ENCODE measurements at places on chromosomes 3 and 15.

- no peak for DNase-seq
These were observed 422.0 kb upstream of the ZNF385D start for GRCh38 chr3:22172964-22173363.

GRCh38 chr3:146416366-146416765 lies 53.0 kb downstream of the PLSCR2 start:
- DNase-seq, result no peak

DNA sequence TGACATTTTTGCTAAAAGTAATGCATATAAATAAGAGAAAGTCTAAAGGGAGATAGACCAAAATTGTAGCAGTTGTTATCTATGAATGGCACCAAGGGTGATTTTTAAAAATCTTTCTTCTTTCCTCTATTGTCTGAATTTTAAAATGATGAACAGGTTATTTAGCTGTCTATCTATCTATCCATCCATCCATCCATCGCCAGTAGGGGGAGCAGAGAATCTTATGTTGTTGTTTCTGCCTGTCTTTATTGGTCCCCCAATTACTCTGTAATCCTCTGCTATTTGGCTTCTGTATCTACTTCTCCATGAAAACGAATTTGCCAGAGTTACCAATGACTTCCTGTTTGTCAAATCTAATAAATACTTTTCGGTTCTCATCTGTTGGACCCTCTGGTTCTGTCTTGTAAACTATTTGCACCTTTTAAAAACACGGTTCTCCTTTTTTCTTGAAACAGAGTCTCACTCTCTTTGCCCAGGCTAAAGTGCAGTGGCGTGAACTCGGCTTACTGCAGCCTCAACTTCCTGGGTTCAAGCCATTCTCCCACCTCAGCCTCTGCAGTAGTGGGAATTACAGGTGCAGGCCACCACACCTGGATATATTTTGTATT lies 86.0 kb downstream of the ECT2 start:
- no peak for DNase-seq

DNA sequence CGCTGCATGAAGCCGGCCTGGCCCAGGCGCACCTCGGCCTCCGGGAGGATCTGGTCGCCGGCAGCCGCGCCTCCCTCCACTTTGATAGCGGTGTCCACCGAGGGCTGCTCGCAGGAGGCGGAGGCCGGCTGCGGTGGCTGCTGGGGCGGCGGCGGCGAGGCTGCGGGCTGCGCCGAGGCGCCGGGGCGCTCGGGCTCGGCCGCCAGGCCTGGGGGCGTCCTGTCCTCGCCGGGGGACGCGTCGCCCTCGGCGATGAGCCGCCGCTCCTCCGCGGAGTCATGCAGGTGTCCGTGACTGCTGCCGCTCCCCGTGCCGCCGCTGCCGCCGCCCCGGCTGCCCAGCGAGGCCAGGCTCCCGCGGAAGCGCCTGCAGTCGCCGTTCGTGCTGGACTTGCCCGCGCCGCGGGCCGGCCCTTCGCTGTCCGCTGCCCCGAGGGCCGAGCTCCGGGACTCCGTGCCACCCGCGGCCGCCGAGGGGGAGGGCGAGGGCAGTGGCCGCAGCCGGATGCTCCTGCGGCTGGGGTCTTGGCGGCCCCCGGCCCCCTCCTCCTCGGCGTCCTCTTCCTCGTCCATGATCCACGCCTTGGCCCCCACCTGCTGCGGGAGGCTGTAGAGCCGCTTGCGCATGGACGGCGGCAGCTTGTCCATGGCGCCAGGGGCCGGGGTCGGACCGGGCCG lies 996 bp downstream of the HCN4 start:
- DNase-seq, result no peak

GRCh38 chr3:45134758-45135521 lies 11.2 kb downstream of the CDCP1 start:
- DNase-seq, result no peak

DNA sequence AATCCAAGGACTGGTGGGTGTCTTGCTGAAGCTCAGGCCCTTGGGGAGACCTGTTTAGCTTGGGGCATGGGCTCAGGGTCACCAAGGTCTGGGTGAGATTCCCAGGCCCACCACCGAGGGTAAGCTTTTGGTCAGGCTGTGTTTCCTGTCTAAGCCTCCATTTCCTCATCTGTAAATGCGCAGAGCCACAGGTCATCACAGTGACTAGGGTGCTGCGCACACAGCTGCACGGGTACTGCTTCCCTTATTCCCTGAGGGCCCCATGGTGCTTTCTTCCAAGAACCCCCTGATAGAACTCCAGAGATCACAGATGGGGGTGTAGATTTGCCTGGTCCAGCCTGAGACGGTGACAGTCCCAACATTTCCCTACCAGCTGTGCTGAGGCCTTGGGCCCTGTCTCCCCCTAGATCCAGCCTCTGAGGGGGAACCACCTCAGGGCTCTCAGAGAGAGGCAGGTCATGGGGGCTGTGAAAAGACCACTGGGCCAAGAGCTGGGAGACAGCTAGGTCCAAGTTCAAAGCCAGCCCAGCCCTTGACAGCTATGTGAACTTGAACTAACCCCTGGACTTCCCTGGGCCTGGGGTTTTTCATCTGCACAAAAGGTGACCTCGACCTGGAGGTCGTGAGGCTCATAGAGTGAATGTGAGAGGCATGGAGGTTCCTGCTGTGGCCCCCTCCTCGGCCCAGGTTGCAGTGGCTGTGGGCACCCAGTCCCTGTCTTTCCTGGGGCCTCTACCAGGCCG lies 60.7 kb downstream of the SEMA3G start:
- no peak for DNase-seq
